ENCODE measurements at places on chromosomes 16 and 17. TPM values are rescaled to one million over a fixed set of nuclear protein-coding genes. Genes with fewer than 3 reads are reported as not detected.

CIAO2B gene
- 116 TPM for total RNA-seq

- H3K4me1 ChIP-seq, result no peaks in the 10 kb centered on the region
- H3K27ac ChIP-seq, result no peak overlapping the region
- DNase-seq, result no peak
- no peak overlapping the region for H3K4me3 ChIP-seq
- no peaks in the 10 kb centered on the region for H3K36me3 ChIP-seq
Measured at GRCh38 chr16:82736224-82736623, 109.5 kb downstream of the CDH13 start.

- no peak for DNase-seq
- H3K36me3 ChIP-seq, result no peaks in the 10 kb centered on the region
- no peak overlapping the region for H3K27ac ChIP-seq
- no peaks in the 10 kb centered on the region for H3K4me1 ChIP-seq
Measured at GRCh38 chr16:59400830-59401229, 666.7 kb upstream of the GOT2 start.

DNA sequence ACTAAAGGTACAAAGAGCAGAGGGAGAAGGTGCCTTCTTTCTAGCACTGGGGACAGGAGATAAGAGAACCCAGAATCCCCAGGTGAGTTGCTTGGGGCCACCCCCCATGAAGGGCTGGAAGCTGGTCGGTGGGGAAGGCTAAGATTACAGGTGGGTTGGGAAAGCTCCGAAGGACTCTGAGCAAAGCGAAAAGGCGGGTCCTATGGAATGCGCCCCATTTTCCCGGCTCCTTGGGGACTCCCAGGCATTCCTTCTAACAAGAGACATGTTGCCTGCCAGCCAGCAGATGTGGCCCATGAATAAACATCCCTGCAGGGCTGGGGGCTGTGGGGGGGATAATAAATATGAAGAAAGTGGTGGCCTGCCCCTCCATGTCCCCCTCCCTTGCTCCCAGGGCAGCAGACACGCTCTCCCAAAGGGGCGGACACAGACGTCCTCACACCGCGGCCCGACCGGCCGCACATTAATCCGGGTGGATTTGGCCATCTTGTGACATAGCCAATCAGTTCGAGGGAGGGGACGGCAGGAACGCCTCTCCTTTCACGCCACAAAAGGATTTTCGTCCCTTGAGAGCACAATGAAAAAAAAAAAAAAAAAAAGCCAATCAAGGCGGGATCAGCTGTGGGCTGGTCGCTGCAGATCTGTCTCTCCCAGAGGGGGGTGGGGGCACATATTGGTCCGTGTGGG, 98.5 kb downstream of the SOX9 start:
- DNase-seq, result no peak
- H3K4me1 ChIP-seq, result no peaks in the 10 kb centered on the region
- no peak overlapping the region for H3K27ac ChIP-seq
- H3K27me3 ChIP-seq, result no peaks in the 10 kb centered on the region

- H3K27ac ChIP-seq, result no peak overlapping the region
- H3K4me1 ChIP-seq, result no peaks in the 10 kb centered on the region
- no peak for DNase-seq
- no peaks in the 10 kb centered on the region for H3K36me3 ChIP-seq
- H3K4me3 ChIP-seq, result no peak overlapping the region
Measured at GRCh38 chr17:6392609-6393350, 42.1 kb downstream of the AIPL1 start.

CHAD gene
- not detected for total RNA-seq

ATP2C2 gene
- total RNA-seq, result not detected

DNA sequence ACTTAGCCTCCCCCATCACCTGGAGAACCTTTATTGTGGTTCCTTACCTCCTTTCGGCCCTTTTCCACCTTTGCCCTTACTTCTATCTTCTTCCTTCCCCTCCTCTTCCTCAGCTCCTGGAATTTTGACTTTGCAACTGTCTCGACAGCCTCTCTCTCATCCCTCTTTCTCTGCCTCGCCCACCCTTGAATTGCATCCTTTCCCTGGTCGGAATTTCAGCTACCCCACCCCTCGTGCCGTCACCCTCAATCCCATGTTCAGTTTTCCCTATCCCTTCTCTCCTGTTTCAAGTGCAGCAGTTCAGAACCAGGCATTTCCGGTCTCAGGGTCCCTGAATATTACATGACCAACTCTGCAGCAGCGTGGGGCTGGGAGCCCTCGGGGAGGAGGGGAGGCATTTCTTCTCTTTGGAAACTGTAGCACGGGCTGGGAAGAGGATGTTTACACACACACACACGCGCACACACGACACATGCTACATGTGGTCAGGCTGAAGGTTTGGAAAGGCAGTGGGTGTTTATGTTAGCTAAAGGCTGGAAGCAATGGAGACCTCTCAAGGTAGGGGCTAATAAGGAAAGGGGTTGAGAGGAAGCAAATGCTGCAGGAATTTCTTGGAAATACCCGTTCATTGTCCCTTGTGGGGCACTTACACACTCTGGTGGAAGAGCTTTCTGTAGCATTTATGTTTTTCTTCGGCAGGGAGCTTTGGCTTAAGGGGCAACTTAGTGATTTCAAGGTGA, 971 bp downstream of the MINK1 start:
- H3K36me3 ChIP-seq, result no peaks in the 10 kb centered on the region
- peaks cover 27% of the 10 kb centered on the region for H3K4me1 ChIP-seq
- peak overlapping the region; percentile 87 for H3K4me3 ChIP-seq
- no peaks in the 10 kb centered on the region for H3K27me3 ChIP-seq
- DNase-seq, result no peak

GRCh38 chr17:82776454-82776853, 24.6 kb downstream of the TBCD start:
- DNase-seq, result no peak
- no peak overlapping the region for H3K27ac ChIP-seq
- peaks cover 14% of the 10 kb centered on the region for H3K36me3 ChIP-seq
- H3K4me3 ChIP-seq, result no peak overlapping the region
- no peaks in the 10 kb centered on the region for H3K27me3 ChIP-seq

- no peak overlapping the region for H3K27ac ChIP-seq
- peaks cover 25% of the 10 kb centered on the region for H3K27me3 ChIP-seq
- no peak for DNase-seq
- H3K36me3 ChIP-seq, result no peaks in the 10 kb centered on the region
- peaks cover 10% of the 10 kb centered on the region for H3K4me1 ChIP-seq
Measured at GRCh38 chr17:36943250-36944191, 5.2 kb upstream of the AATF start.

SCN4A gene
- total RNA-seq, result 0.03 TPM

- no peak for DNase-seq
- no peaks in the 10 kb centered on the region for H3K4me1 ChIP-seq
- no peaks in the 10 kb centered on the region for H3K36me3 ChIP-seq
Measured at GRCh38 chr17:45001310-45001709, 33.2 kb upstream of the C1QL1 start.

ZP2 gene
- total RNA-seq, result not detected

DNA sequence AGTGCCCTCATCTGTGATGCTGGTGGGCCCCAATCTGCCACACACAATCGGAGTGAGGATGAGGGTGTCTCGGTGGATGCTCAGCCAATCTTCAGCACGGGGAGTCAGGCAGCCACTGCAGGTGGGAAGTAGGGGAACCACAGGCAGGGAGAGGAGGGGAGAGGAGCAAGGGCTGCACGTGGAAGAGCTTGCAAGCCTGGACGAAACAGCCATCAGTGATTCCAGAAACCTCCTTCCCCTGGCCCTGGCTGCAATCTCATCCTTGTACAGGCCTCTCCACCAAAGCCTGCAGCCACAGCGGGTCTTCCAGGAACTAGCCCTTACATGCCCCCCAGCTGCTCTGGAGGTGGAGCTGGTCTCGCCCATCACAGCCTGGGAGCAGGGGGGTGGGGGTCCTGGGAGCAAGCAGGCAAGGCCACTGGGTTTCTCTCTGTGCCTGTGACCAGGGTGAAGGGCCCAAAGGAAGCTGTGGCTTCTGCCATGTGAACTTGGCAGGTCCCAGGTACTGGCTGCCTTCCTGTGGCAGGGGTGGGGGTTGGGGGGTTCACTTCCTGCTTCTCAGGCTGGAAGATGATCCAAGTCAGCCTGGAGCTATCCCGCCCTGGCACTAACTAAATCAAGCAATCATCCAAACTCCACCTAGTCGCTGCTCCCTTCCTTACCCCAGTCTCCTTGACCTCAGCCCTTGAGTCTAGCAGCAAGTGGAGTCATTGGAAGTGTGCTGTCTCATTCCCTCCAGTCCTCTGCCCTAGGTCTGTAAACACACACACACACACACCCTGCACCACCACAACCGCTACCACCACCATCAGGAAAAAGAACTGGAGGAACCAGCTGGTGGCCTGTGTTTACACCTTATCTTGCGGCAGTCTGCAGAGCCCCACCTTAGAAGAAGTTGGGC, 29.4 kb upstream of the MLKL start:
- no peak overlapping the region for H3K27ac ChIP-seq
- DNase-seq, result no peak
- no peak overlapping the region for H3K4me3 ChIP-seq
- H3K36me3 ChIP-seq, result no peaks in the 10 kb centered on the region
- H3K27me3 ChIP-seq, result no peaks in the 10 kb centered on the region
- no peaks in the 10 kb centered on the region for H3K4me1 ChIP-seq

- H3K4me1 ChIP-seq, result peaks cover 8% of the 10 kb centered on the region
- peaks cover 9% of the 10 kb centered on the region for H3K36me3 ChIP-seq
- no peak overlapping the region for H3K27ac ChIP-seq
- peak overlapping the region; percentile 64 for H3K4me3 ChIP-seq
Measured at GRCh38 chr17:79073706-79074088, 927 bp upstream of the ENGASE start.

GRCh38 chr16:10362077-10362863, 23.6 kb upstream of the ATF7IP2 start:
- H3K36me3 ChIP-seq, result no peaks in the 10 kb centered on the region
- peaks cover 16% of the 10 kb centered on the region for H3K4me1 ChIP-seq
- H3K27me3 ChIP-seq, result no peaks in the 10 kb centered on the region

- H3K4me1 ChIP-seq, result no peaks in the 10 kb centered on the region
- H3K4me3 ChIP-seq, result no peak overlapping the region
- no peaks in the 10 kb centered on the region for H3K27me3 ChIP-seq
- no peak for DNase-seq
- H3K27ac ChIP-seq, result no peak overlapping the region
Measured at GRCh38 chr17:8494506-8495111, 58.9 kb downstream of the NDEL1 start.

DNA sequence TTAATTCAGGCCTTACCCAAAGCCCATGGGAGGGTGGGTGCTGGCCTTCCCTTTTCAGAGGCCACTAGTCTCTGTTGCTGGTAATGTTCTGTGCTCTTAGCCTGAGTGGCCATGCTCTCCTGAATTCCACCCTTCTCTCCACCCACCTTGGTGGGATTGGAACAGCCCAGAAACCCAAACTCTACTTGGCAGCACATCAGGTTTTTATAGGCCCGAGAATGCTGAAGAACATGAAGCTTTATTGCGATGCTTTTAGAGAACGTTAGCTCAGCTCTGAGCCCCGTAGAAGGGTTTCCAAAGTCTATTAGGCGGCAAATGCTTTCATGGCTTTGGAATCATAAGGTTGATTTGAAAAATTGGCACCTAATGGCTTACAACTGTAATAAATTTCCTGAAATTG, 209.3 kb downstream of the MSI2 start:
- no peak overlapping the region for H3K27ac ChIP-seq
- no peaks in the 10 kb centered on the region for H3K36me3 ChIP-seq
- H3K27me3 ChIP-seq, result no peaks in the 10 kb centered on the region
- no peak for DNase-seq
- no peak overlapping the region for H3K4me3 ChIP-seq
- peaks cover 9% of the 10 kb centered on the region for H3K4me1 ChIP-seq

KRTAP2-1 gene
- not detected for total RNA-seq

DNA sequence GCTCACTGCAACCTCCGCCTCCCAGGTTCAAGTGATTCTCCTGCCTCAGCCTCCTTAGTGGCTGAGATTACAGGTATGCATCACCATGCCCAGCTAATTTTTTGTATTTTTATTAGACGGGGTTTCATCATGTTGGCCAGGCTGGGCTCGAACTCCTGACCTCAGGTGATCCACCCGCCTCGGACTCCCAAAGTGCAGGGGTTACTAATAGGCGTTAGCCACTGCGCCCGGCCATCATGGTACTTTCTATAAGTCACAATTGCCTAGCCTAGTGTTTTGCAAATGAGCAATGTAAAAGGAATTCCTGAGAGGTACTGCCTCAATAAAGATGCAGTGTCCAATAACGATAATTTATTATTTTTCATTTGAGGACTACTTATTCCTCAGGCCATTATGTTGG, 13.9 kb upstream of the PSMC3IP start:
- H3K4me3 ChIP-seq, result no peak overlapping the region
- no peaks in the 10 kb centered on the region for H3K4me1 ChIP-seq
- H3K27me3 ChIP-seq, result no peaks in the 10 kb centered on the region
- H3K27ac ChIP-seq, result no peak overlapping the region
- no peak for DNase-seq

RASD1 gene
- total RNA-seq, result 1.0 TPM

DNA sequence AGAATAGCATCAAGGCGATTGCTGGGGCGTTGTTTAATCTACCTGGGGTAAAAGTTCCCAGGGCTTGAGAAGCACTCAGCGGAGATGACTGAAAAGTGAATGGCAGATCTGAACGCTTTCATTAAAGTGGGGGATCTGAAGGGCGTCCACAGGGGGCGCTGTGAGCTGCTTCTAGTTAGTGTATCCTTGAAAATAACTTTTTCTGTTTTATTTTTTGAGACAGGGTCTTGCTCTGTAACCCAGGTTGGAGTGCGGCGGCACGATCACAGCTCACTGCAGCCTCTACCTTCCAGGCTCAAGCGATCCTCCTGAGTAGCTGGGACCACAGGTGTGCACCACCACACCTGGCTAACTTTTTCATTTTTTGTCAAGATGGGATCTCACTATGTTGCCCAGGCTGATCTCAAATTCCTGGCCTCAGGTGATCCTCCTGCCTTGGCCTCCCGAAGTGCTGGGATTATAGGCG, 360.4 kb downstream of the SEC14L1 start:
- no peak overlapping the region for H3K27ac ChIP-seq
- no peaks in the 10 kb centered on the region for H3K27me3 ChIP-seq
- no peak overlapping the region for H3K4me3 ChIP-seq
- DNase-seq, result peak; percentile 49
- H3K36me3 ChIP-seq, result peaks cover 16% of the 10 kb centered on the region

GRCh38 chr16:89549007-89549700, 11.3 kb upstream of the RPL13 start:
- peak overlapping the region; percentile 54 for H3K27ac ChIP-seq
- no peak overlapping the region for H3K4me3 ChIP-seq
- peak; percentile 63 for DNase-seq
- no peaks in the 10 kb centered on the region for H3K27me3 ChIP-seq

DNA sequence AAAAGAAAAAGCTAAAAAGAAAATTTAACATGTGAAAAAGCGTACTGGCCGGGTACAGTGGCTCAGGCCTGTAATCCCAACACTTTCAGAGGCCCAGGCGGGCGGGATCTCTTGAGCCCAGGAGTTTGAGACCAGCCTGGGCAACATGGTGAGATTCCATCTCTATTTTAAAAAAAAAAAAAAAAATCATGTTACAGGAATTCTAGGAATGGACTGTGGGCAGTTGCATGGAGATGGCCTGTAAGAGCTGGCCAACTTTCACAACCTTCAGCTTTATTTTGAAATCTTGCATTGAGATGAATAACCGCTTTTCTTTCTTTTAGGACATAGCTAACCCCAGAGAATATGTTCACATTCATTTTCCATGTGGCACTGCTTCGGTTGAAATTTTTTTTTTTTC, 8.2 kb upstream of the CIAO3 start:
- DNase-seq, result no peak
- H3K36me3 ChIP-seq, result no peaks in the 10 kb centered on the region
- no peaks in the 10 kb centered on the region for H3K4me1 ChIP-seq
- no peak overlapping the region for H3K27ac ChIP-seq
- no peaks in the 10 kb centered on the region for H3K27me3 ChIP-seq

- H3K36me3 ChIP-seq, result no peaks in the 10 kb centered on the region
- DNase-seq, result no peak
- H3K4me1 ChIP-seq, result peaks cover 5% of the 10 kb centered on the region
- H3K4me3 ChIP-seq, result no peak overlapping the region
- H3K27ac ChIP-seq, result no peak overlapping the region
Measured at GRCh38 chr16:29901607-29901945, 1.3 kb downstream of the ASPHD1 start.
